Activated T-helper 2 cell treated with anti-CD3 and anti-CD28 coated beads, Interferon-gamma antibody, Interleukin-2, Interleukin-4, amounts not matched to agents 10 μg/mL and 5 μg/mL and 100 μg/mL, durations not matched to agents 14 hours and 24 hours and 36 hours (primary cell): ENCODE measurements at places on chromosomes 12 and 14. TPM values are rescaled to one million over a fixed set of nuclear protein-coding genes. Genes with fewer than 3 reads are reported as not detected.

DNA sequence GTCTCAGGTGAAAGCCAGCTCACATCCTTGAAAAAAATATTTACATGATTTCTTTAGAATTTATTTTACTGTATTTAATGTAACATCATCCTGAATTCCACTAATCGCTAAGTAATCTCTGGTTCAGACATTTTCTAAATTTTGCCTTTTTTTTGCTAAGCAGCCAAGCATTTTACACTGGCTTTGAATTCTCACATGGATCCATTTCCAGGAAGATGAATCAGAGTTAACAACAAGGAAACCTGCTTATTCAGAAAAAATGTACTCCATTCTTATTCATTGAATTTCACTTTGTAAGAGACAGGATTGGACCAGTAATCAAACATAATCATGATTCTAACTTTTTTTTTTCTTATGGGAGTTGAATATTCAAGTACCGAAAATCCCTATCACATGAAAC, 1785.1 kb upstream of the FLRT2 start:
- no peaks in the 10 kb centered on the region for H3K36me3 ChIP-seq
- no peak overlapping the region for H3K27ac ChIP-seq
- no peak for DNase-seq
- no peaks in the 10 kb centered on the region for H3K27me3 ChIP-seq

- H3K36me3 ChIP-seq = no peaks in the 10 kb centered on the region
- H3K27me3 ChIP-seq = peaks cover 53% of the 10 kb centered on the region
- no peak overlapping the region for H3K27ac ChIP-seq
- no peak for DNase-seq
Observed at GRCh38 chr12:71447691-71448132, 8.1 kb downstream of the LGR5 start.

The POTEG gene
- total RNA-seq = not detected in 2 replicates

- H3K27ac ChIP-seq = no peak overlapping the region
- H3K4me3 ChIP-seq = no peak overlapping the region
- H3K4me1 ChIP-seq = no peaks in the 10 kb centered on the region
- no peak for DNase-seq
Observed at GRCh38 chr14:104609666-104610065, 5.1 kb upstream of the TMEM179 start.

GRCh38 chr12:71011261-71011660, 90.7 kb upstream of the PTPRR start:
- H3K4me3 ChIP-seq = no peak overlapping the region
- no peaks in the 10 kb centered on the region for H3K27me3 ChIP-seq
- H3K36me3 ChIP-seq = no peaks in the 10 kb centered on the region
- no peaks in the 10 kb centered on the region for H3K4me1 ChIP-seq
- no peak for DNase-seq
- H3K27ac ChIP-seq = no peak overlapping the region

- DNase-seq = no peak
- no peaks in the 10 kb centered on the region for H3K4me1 ChIP-seq
- no peak overlapping the region for H3K27ac ChIP-seq
- H3K36me3 ChIP-seq = no peaks in the 10 kb centered on the region
- no peak overlapping the region for H3K4me3 ChIP-seq
- H3K27me3 ChIP-seq = no peaks in the 10 kb centered on the region
Observed at GRCh38 chr14:27890259-27890658, 876.3 kb upstream of the FOXG1 start.

The MNAT1 gene
- total RNA-seq = 56.2 and 57.5 TPM in 2 replicates

GRCh38 chr12:116563262-116563661, 4.1 kb downstream of the MAP1LC3B2 start:
- H3K36me3 ChIP-seq = peaks cover 28% of the 10 kb centered on the region
- H3K4me3 ChIP-seq = no peak overlapping the region
- H3K27me3 ChIP-seq = no peaks in the 10 kb centered on the region

GRCh38 chr12:7151532-7151931, 21.4 kb downstream of the CLSTN3 start:
- H3K36me3 ChIP-seq = peaks cover 48% of the 10 kb centered on the region
- DNase-seq = no peak
- H3K4me3 ChIP-seq = no peak overlapping the region

DNA sequence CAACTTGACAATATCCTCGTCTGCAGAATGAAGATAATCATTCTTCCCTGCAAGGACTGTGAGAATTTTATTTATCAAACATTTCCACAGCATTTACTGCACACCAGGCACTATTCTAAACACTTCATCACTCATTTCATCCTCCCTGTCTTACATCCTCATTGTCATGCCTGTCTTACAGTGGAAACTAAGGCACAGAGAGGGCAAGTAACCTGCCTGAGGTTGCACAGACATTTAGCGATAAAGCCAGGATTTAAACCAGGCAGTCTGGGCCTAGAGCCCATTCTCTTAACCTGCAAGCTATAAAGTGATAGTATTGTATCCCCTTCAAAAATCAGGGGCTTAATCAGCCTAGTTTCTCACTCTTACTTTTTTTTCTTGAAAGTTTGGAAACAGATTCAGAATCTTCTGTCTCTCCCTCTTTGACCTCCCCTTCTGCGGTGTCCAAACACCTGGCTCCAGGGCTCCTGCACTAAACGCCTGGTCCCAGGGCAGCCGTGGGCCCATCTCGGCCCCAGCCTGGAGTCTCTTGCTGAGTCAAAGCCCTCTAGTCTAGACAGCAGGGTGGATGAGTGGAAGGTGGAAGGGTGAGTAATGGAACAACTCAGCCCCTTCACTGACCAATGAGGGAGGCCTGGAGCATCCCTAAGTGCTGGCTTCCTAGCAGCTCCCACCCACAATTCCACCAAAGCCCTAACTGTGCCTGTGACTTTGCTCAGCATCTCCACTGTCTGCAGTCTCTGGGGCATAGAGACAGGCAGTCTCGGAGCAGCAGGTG, 12.5 kb downstream of the ISM2 start:
- no peak overlapping the region for H3K27ac ChIP-seq
- no peak for DNase-seq
- H3K27me3 ChIP-seq = no peaks in the 10 kb centered on the region
- H3K4me3 ChIP-seq = no peak overlapping the region
- no peaks in the 10 kb centered on the region for H3K36me3 ChIP-seq

DNA sequence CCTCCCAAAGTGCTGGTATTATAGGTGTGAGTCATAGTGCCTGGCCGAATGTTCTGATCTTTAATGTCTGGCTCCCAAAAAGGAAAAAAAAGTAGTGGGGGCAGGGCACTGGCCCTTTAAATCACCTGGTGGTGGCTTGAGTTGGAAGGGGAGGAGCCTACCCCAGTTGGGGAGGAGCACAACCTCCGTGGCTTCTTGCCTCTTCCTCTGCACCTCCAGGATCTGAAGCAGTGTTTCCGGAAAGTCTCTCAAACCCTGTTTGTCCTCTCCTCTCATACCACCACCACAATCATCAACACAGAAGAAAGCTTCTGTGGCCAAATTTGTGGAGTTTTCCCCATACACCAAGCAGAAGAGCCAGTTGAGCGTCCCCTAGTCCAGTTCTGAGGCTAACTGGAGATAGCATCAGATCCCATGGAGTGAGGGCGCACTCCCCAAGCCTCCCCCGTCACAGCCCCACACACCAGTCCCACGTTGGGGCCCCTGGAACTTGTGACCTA, 24.3 kb upstream of the RCOR1 start:
- peak; percentile 46 for DNase-seq
- peak overlapping the region; percentile 30 for H3K4me3 ChIP-seq
- H3K27ac ChIP-seq = peak overlapping the region; percentile 76
- peaks cover 12% of the 10 kb centered on the region for H3K4me1 ChIP-seq
- no peaks in the 10 kb centered on the region for H3K27me3 ChIP-seq

GRCh38 chr14:92215579-92215978, 93.8 kb downstream of the CPSF2 start:
- no peak overlapping the region for H3K4me3 ChIP-seq
- no peak for DNase-seq
- no peaks in the 10 kb centered on the region for H3K36me3 ChIP-seq
- no peaks in the 10 kb centered on the region for H3K4me1 ChIP-seq

- H3K4me1 ChIP-seq = peaks cover 25% of the 10 kb centered on the region
- no peak overlapping the region for H3K4me3 ChIP-seq
- no peak for DNase-seq
- H3K36me3 ChIP-seq = peaks cover 30% of the 10 kb centered on the region
Observed at GRCh38 chr12:111838353-111838752, 3.7 kb upstream of the MAPKAPK5 start.

The CCDC38 gene
- 0.07 TPM in 1 of 2 replicates, not detected in the other for total RNA-seq

- no peak for DNase-seq
- no peaks in the 10 kb centered on the region for H3K36me3 ChIP-seq
- no peaks in the 10 kb centered on the region for H3K4me1 ChIP-seq
- H3K4me3 ChIP-seq = no peak overlapping the region
Observed at GRCh38 chr12:2234091-2234490, 181.3 kb downstream of the CACNA1C start.

DNA sequence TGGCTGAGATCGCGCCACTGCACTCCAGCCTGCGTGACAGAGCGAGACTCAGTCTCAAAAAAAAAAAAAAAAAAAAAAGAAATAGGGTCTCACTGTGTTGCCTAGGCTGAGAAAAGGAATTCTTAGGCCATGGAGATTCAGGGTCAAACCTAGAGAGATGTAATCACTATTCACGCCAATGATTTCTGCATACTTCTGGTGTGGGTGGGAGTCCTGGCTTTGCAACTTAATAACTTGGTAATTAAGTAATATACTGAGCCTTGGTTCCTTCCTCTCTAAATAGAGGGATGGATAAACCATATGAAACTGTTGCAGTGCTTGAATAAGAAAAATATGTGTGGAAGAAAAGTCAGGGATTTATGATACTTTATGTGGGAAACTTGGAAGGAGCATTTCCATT, 2.7 kb downstream of the ZNF410 start:
- H3K4me3 ChIP-seq = peak overlapping the region; percentile 9
- H3K36me3 ChIP-seq = peaks cover 52% of the 10 kb centered on the region
- peaks cover 43% of the 10 kb centered on the region for H3K4me1 ChIP-seq

GRCh38 chr12:67927815-67928214, 61.4 kb upstream of the IFNG-AS1 start:
- no peak overlapping the region for H3K27ac ChIP-seq
- H3K27me3 ChIP-seq = peaks cover 11% of the 10 kb centered on the region
- no peak for DNase-seq
- H3K36me3 ChIP-seq = no peaks in the 10 kb centered on the region
- H3K4me1 ChIP-seq = peaks cover 9% of the 10 kb centered on the region
- H3K4me3 ChIP-seq = no peak overlapping the region

DNA sequence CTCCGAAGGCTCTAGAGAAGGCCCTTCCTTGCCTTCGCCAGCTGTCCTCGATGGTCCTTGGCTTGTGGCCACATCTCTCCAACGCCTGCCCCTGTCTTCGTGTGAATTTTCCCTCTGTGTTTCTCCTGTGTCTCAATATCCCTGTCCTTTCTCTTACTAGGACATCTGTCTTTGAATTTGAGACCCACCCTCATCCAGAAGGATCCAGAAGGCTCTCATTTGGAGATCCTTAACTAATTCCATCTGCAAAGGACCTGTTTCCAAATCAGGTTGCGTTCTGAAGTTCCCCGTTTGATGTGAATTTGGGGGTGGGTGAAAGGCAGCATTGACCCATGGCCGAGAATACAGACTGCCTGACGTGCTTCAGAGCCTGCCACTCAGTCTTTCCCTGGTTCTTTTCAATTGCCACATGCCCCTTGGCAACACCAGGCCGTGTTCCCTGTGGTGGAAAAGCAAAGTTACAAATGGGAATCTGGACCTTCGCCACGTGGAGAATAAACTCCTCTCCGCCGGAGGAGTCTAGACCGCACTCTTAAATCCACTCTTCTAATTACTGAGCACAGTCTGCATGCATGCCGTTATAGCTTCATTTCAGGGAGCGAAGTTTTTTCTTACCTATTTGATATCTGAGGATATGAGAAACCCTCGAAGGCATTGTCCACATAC, 158.8 kb downstream of the TMEM132C start:
- no peaks in the 10 kb centered on the region for H3K4me1 ChIP-seq
- H3K4me3 ChIP-seq = no peak overlapping the region
- DNase-seq = no peak
- no peaks in the 10 kb centered on the region for H3K36me3 ChIP-seq

GRCh38 chr12:125689576-125690410, 624.6 kb downstream of the AACS start:
- no peak overlapping the region for H3K4me3 ChIP-seq
- H3K36me3 ChIP-seq = no peaks in the 10 kb centered on the region
- H3K27me3 ChIP-seq = no peaks in the 10 kb centered on the region
- no peak overlapping the region for H3K27ac ChIP-seq

DNA sequence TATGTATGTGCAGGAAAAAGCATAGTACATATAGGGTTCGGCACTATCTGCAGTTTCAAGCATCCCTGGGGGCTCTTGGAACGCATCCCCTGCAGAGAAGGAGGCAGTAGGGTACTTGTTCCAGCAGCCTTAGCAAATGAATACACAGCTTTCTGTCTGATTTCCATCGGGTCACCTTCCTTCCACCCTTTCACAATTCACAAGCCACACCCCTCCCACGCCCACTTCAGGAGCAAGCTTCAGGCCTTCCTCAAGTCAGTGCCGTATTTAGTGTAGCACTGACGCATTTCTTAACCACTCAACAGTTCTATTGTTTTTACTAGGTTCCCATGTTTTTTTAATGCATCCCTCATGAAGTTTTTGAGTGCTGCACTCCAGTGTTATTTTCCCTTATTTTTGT, 64.2 kb downstream of the CLMN start:
- no peak overlapping the region for H3K27ac ChIP-seq
- H3K36me3 ChIP-seq = no peaks in the 10 kb centered on the region
- peaks cover 7% of the 10 kb centered on the region for H3K4me1 ChIP-seq
- no peak for DNase-seq

- H3K27me3 ChIP-seq = peaks cover 3% of the 10 kb centered on the region
- peak; percentile 66 for DNase-seq
- H3K4me1 ChIP-seq = no peaks in the 10 kb centered on the region
- H3K4me3 ChIP-seq = no peak overlapping the region
Observed at GRCh38 chr12:132414634-132415326, 75.2 kb upstream of the FBRSL1 start.

DNA sequence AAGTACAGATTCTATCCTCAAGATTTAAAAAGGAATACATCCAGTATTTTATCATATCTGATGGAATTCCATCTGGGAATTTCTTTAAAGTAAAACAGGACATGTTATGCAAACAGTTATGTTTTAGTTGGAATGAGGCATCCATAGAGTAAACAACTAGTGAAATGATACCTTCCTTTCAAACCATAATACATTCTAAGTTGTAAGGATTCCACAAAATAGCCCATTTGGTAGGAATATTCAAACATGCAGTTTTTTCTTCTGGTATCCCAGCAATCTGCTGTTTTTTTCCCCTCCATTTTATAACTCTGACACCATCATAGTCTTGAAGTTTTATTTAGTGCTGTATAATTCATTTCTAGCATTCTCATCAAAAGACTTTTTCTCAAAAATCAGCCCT, 149.6 kb downstream of the ADAMTS20 start:
- no peaks in the 10 kb centered on the region for H3K27me3 ChIP-seq
- no peak overlapping the region for H3K27ac ChIP-seq
- H3K36me3 ChIP-seq = no peaks in the 10 kb centered on the region
- H3K4me1 ChIP-seq = no peaks in the 10 kb centered on the region

GRCh38 chr14:96991226-96991625, 194.0 kb downstream of the VRK1 start:
- no peaks in the 10 kb centered on the region for H3K36me3 ChIP-seq
- no peak overlapping the region for H3K4me3 ChIP-seq
- H3K27me3 ChIP-seq = no peaks in the 10 kb centered on the region
- DNase-seq = no peak
- peaks cover 3% of the 10 kb centered on the region for H3K4me1 ChIP-seq
- H3K27ac ChIP-seq = no peak overlapping the region

- no peak overlapping the region for H3K4me3 ChIP-seq
- H3K27me3 ChIP-seq = peaks cover 1% of the 10 kb centered on the region
- H3K27ac ChIP-seq = no peak overlapping the region
Observed at GRCh38 chr12:93009533-93009932, 80.4 kb upstream of the EEA1 start.

GRCh38 chr12:6416596-6416995, 28.2 kb upstream of the CD27 start:
- no peaks in the 10 kb centered on the region for H3K36me3 ChIP-seq
- H3K27me3 ChIP-seq = peaks cover 2% of the 10 kb centered on the region
- H3K4me1 ChIP-seq = peaks cover 14% of the 10 kb centered on the region
- no peak for DNase-seq

The FGF6 gene
- total RNA-seq = not detected in 2 replicates

The SSPN gene
- not detected in 2 replicates for total RNA-seq
